ENCODE measurements at places on chromosomes 16 and 17.
A peak's percentile ranks its signal among the peaks of the same experiment; 100 is the strongest.

GRCh38 chr17:14813649-14814370, 451.3 kb downstream of the PMP22 start:
- DNase-seq, result no peak

DNA sequence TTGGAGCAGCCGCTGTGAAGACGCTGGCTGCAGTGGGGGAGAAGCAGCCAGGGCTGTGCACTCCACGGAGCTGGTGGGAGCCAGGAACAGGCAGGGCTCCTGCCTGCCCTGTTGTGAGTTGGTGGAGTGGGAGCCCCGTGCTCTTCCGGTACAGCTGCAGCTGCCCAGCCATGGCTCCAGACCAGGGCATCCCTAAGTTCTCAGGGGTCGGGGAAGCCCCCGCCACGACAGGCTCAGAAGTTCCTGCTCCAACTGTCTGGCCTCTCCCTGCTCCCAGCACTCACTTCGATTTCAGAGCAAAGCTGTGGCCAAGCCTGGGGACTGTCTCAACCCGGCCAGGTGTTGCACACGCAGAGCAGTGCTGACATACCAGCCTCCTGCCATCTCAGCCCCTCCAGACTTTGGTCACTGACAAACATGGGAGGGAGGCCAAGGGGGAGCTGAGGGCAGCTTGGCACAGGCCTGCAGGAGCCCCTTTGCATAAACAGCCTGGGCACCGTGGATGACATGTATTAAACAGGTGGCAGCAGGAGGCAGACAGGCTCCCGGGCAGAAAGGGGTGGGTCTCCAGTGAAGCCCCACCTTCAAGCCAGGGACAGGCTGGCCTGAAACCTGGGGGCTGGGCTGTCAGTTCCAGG, 13.9 kb upstream of the KDM8 start:
- no peak for DNase-seq

DNA sequence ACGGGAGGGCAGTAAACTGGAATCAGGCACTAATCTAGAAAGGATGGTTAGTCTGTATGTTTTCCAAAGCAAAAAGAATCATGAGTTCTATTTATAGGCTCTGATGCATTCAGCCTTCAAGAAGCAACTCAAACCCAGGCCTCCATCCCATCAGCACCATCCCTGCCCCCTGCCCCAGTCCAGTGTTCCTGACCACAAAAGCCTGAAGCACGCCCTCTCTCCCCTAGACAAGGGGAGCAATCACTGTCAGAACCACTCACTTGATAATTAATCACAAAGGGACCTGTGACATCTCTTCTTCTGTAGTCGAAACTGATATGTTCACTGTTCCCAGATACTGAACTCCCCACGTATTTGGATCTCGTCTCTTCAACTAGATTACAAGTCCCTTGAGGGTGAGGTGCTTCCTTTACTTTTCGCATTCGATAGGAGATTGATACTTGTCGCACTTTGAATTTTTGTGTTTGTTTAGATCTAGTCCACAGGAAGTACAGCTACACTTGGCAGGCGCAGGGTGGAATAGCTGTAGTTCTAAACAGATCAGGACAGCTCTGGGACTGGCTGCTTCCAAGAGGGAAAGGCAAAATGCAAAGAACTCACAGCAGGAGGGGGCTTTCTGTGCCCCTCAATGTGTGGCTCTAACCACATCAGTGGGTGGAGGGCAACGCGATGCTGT, 36.4 kb upstream of the CCDC182 start:
- DNase-seq, result no peak

- no peak for DNase-seq
Observed at GRCh38 chr17:15083225-15083624, 181.9 kb downstream of the PMP22 start.

DNA sequence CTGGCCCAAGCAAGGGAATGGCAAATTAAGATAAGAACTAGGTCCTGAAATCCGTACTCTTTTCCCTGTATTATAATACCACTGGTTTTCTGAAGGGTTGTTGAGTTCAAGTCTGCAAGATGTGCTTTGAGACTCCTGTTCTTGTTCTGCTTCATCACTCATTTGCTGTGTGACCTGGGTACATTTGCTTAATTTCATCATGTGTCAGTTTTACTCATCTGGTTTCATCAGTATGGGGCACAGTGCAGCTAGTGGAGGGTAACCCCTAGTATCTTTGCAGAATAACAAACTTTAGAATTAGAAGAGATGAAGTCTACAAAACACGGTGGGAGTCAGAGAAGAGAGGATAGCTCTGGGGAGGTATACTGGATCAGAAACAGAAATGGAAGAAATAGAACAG, 21.9 kb upstream of the EFCAB13 start:
- no peak for DNase-seq

GRCh38 chr17:17641621-17642409, 39.4 kb upstream of the RAI1 start:
- peak; percentile 69 for DNase-seq

DNA sequence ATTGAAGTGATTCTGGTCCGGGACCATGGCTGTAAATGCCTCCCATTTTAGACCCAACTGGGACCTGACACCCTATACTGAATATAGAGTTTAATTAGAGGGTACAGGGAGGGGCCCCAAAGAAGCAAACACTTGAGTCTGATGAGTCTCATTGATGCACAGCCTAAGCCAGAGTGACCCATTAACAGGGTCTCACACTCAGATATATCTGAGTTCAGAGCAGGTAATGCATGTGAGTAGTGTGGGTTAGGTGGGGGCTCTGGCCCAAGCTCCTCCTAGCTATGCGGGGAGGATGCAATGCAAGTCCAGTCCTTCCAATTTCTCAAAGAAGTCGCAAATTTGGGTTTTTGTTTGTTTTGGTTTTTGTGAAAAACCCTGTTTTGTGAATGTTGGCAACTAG, 17.1 kb upstream of the MARCHF10 start:
- no peak for DNase-seq

DNA sequence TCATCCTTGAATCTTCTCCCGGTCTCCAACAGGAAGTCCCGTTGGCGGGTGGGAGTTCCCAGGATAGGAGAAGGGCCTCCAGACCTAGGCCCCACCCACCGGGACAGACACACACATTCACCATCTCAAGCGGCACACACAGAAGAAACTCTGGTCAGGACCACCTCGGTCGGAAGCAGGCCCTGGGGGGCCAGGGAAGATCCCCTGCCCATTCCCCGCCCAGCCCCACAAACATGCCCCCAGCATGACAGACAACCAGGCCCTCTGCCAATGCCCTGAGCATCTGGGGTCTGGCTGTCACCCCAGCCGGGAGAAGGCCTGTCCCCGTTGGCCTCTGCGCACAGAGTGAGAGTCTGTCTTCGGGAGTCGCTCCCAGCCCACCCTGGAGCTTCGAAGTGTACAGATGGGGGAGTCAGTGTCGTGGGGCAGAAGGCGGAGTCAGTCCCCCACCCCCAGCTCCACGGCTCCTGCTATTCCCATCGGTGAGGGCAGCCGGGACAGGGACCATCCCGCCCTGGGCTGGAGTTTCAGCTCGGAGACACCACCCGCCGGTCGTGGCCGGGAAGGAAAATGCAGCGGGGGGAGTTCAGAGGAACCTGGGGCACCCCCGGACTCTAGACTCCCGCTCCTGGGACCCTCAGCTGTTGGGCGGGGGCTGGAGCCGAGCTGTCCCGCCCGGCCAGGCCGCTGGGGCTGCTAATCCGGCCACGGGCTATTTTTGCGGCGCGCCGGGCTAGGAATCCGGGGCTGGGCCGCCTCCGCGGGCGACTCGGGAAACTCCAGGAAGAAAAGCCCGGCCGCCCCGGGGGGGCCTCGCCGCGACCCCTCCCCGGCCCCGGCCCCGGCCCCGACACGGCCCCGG, 660 bp downstream of the RHBDF1 start:
- DNase-seq, result no peak

GRCh38 chr17:61662741-61663140, 71.7 kb upstream of the NACA2 start:
- DNase-seq, result no peak

DNA sequence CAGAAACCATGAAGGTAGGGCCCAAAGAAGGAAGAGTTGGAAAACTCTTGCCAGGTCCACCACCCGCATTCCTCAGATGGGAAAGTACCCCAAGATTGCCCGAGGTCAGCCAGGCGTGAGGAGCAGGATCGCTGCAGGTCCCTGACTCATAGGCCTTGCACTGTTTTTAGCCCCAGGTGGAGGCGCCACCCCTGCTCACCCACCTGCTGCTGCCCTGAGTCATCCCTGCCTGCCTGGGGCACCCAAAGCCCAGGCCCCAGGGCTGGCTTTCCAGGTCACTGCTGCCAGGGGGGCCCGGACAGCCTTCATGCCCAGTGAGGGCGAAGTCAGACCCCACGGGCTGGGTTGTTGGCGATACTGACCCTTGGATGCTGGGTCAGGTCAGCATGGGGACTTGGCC, 100.9 kb downstream of the AMFR start:
- DNase-seq, result no peak

DNA sequence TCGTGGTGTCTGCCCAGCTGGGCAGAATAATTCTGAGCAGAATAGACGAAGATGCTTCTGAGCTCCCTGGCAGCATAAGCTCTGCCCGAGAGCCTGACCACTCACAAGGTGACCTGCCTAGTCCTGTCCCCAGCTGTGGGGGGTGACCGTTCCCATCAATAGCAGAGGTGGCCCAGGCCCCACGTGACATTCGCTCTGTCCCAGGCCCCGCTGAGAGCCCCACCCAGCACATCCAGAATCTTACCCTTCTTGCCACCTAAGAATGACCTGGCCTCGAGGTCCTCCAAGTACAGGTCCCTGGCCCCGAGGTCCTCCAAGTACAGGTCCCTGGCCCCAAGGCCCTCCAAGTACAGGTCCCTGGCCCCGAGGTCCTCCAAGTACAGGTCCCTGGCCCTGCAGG, 695 bp upstream of the TMEM204 start:
- no peak for DNase-seq

DNA sequence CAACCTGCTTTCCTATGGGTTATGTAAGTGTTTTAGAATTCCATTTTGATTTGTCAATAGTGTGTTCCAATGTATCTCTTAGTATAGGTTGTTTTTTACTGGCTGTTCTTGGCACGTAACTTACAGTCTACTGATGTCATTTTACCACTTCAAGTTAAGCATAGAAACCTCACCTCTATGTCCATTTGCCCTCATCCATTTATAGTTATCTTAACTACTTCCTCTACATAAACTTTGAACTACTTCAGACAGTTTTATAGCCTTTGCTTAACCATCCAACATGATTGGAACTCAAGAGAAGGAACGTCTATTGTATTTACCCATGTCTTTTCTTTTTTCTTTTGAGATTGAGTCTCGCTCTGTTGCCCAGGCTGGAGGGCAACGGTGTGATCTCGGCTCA, 64.5 kb upstream of the GNG13 start:
- no peak for DNase-seq

DNA sequence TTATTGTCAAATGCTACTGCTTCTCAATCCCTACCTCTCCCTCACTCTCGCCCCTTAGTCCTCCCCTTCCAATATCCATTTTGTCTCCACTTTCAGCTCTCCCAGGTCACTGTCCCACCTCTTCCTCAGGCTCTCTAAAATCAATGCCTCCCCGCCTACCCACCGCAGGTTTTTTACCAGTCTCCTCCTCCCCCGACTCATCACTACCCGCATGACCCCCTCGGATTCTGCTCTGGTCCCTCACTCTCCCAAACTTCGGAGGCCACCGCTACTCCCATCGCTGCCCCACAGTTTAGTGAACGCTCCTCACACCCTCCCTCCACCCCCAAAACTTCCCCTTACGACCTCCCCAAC, 513 bp downstream of the CRLF3 start:
- DNase-seq, result peak; percentile 19

- no peak for DNase-seq
Observed at GRCh38 chr17:80689129-80689619, 144.5 kb downstream of the RPTOR start.

DNA sequence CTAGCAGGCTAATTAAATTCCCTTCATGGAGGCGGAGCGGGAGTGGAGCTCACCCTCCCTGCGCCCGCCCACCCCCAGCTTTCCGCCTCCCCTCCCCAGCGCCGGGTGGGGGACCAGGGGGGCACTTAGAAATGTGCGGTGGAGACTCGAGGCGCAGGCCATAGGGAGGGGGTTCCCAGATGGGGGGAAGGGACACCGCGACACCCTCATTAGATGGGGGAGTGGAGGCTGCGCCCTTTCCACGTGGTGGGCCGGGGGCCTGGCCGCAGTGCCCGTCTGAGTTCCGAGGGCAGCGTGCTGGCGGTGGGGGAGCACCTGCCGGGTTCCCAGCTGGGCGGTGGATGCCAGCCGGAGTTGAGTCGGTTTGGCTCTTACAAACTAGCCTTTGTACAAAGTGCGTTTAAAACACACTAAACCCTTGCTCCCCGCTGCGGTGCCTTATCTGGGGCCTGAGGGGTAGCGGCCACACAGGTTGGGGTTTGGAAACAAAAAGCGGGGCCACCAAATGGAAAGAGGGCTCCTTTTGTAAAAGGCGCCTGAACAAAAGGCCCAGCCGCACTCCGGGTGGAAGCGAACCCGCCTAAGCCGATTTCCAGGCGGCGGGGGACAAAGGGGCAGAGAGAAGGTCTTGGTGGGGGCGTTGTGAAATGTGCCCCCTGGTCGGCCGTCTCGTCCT, 1.4 kb downstream of the GSE1 start:
- no peak for DNase-seq

- no peak for DNase-seq
Observed at GRCh38 chr16:30805056-30805369, 18.0 kb upstream of the ZNF629 start.

GRCh38 chr16:88430185-88430523, 22.9 kb upstream of the ZFPM1 start:
- no peak for DNase-seq

GRCh38 chr17:28499364-28499664, 6.8 kb upstream of the FOXN1 start:
- DNase-seq, result no peak

DNA sequence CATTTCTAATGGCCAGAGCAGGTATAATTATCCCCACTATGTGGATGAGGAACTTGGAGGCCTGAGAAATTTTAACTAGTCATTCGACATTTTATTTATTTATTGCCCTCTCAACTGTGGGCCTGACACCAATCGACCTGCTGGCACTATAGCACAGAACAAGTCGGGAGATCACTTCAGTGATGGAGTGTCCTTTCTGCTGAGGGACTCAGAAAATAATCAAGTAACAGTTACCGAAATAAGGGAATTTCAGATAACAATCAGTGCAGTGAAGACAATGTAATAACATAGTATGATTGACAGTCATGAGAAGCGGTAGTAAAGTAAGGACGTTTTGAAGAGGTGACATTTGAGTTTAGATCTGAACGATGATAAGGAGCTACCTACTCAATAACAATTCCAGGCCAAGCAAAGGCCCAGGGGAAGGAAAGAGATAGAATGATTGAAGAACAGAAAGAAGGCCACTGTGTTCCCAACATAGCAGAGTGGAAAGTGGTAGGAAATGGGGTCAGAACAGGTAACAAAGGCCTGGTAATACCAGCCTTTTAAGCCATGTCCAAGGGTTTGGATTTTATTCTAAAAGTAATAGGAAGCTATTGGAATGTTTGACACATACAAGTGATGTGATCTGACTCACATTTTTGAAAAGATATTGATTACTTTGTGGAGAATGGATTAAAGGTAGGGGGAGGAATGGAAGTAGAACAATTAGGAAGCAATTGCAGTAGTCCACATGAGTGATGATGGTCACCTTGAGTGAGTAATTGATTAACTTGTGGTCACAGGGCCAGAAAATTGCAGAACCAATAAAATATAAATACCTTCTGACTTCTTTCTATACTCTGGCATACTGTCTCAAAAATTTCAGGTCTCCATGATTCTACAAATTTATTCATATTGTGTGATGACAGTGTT, 1.4 kb downstream of the STXBP4 start:
- no peak for DNase-seq

Data from stimulated activated CD4-positive, alpha-beta T cell treated with anti-CD3 and anti-CD28 coated beads, Interleukin-4, amount 100 ng/mL, for 4 hours (primary cell).